ENCODE measurements at places on chromosomes 5 and 9.

- no peak overlapping the region for H3K27ac ChIP-seq
- H3K27me3 ChIP-seq, result no peaks in the 10 kb centered on the region
- H3K36me3 ChIP-seq, result no peaks in the 10 kb centered on the region
- no peak overlapping the region for H3K4me3 ChIP-seq
- no peaks in the 10 kb centered on the region for H3K4me1 ChIP-seq
Observed at GRCh38 chr5:177123789-177124485, 9.6 kb upstream of the NSD1 start.

DNA sequence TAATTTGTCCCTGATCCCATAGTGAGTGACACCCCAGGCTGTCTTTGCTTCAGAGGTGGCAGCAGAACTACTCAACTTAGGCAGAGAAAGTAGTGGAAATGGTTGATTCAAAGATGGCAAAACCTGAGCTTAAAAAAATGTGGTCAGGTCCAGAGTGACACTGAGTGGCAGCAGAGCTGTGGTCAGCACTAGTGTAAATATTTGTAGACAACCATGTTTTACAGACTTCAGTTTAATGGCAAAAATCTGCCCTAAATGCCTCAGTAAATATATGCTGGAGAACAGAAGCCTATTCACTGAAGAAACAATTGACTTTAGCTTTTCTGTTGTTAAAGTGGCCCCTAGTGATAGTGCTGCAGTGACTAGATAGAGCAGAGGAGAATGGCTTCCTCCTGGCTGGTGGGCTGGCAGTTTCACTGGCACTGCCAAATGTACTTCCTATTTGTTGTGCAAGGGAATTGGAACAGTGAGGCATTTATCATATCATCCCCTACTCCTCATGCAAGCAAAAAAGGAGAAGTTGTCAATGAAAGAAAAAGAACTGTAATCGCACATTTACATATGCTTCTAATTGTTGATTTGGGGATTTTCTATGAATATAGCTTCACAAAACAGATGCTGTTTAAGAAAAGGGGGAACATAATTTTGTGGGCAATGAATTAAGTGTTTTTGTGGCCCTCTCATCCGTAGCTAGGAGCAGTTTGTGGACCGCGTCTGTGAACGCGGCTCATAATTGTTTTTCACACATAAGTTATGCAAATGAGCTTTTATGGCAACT, 12.0 kb downstream of the PBX3 start:
- DNase-seq, result peak; percentile 34
- H3K4me3 ChIP-seq, result no peak overlapping the region
- no peaks in the 10 kb centered on the region for H3K27me3 ChIP-seq
- H3K27ac ChIP-seq, result no peak overlapping the region
- no peaks in the 10 kb centered on the region for H3K4me1 ChIP-seq
- peaks cover 10% of the 10 kb centered on the region for H3K36me3 ChIP-seq

GRCh38 chr9:72894342-72894741, 58.5 kb downstream of the ALDH1A1 start:
- no peak overlapping the region for H3K4me3 ChIP-seq
- peaks cover 7% of the 10 kb centered on the region for H3K27me3 ChIP-seq
- no peak overlapping the region for H3K27ac ChIP-seq
- H3K4me1 ChIP-seq, result no peaks in the 10 kb centered on the region

DNA sequence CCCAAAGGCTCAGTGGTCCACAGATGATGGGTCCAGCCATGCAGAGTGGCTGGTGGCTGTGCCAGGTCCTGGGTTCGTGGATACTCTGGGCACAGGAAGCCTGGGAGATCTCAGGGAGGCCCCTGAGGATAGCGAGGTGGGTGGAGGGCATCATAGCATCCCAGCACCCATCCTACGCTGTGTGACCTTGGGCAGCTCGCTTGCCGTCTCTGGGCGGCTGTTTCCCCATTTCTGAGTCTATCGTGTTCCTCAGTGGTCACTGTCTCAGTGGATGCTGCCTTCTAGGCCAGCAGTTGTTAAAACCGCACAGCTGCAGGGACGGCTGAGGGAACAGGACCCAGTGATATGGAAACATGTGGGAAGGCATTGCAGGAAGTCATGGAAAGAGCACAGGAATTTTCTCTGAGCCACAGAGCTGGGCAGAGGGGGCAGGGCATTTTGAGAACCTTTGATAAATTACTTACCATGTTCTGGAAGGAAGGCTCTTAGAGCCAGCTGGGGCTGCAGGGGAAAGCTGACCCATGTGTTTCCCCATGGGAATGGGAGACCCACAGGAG, 86.4 kb upstream of the COL5A1 start:
- peaks cover 57% of the 10 kb centered on the region for H3K4me1 ChIP-seq
- no peaks in the 10 kb centered on the region for H3K36me3 ChIP-seq
- H3K4me3 ChIP-seq, result no peak overlapping the region
- H3K27me3 ChIP-seq, result no peaks in the 10 kb centered on the region

DNA sequence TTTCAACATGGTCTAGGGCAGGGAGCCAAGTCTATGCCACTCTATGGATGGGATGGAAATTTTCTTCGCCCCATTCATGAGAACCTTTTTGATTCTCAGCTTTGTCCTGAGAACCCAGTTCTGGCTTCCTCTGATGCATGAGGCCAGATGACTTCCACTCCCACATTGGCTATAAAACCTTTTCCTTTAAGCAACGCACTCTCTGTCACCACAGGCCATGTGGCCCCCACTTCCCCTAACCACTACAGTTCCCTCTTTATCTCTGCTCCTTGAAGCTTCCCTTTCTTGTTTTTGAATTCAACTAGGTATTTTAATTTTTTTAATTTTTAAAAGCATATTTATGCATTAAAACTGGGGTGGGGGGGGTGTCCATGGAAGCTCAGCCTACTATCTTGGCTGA, 401.3 kb downstream of the ENC1 start:
- H3K36me3 ChIP-seq, result no peaks in the 10 kb centered on the region
- no peak overlapping the region for H3K27ac ChIP-seq
- H3K27me3 ChIP-seq, result no peaks in the 10 kb centered on the region
- H3K4me3 ChIP-seq, result no peak overlapping the region

DNA sequence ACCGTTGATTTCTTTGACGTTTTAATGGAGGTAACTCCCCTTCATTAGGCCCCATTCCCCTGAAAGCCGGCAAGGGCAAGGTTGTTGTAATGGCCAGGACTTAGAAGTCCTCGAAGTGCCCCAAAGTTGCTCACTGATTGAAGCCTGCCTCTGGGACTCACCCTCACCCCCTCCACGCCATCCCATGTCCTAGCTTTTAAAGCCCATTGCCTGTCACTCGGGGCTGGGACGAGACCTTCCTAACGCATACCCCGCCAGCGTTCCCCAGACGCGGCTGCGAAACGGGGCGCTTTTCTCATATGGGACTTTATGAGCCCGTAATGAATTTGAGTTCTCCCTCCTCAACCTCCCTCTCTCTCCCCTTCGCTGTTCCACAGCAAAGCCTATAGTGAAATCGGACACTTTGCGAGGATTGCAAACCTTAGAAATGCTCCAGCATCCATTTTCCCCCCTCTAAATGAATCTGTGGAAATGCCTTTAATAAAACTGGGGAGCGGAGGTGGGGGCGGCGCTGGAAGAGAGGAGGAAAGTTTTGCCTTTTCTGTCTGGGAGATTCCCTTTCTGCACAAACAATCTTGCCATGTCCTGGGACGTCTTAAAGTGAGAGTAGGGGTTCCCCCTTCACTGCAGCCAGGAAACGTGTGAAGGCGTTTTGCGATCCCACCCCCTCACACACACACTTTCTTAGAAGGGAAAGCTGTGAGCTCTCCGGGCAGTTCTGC, 1.5 kb downstream of the PAPPA start:
- peaks cover 7% of the 10 kb centered on the region for H3K36me3 ChIP-seq
- no peaks in the 10 kb centered on the region for H3K27me3 ChIP-seq
- peak overlapping the region; percentile 82 for H3K4me3 ChIP-seq
- peak overlapping the region; percentile 83 for H3K27ac ChIP-seq
- peaks cover 15% of the 10 kb centered on the region for H3K4me1 ChIP-seq
